Chondrocyte (in vitro differentiated cells): ENCODE measurements at places on chromosomes 6 and 20.

DNA sequence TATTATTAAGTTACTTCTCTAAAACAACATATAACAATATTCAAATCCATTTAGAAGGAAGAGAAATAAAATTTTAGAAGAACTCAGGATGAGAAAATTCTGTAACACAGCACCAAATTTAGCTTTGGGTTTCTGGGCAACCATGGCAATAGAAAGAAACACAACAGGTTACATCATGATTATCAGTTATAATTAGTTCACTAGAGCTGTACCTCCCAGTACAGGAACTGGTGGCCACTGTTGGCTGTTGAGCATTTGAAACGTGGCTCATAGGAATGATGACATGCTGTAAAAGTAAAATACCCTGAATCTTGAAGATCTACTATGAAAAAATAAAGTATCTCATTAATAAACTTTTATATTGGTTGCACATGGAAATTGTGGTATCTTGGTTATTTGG, 23.7 kb upstream of the MAP3K4 start:
- H3K27ac ChIP-seq = no peak overlapping the region
- no peaks in the 10 kb centered on the region for H3K36me3 ChIP-seq
- H3K4me3 ChIP-seq = no peak overlapping the region
- no peaks in the 10 kb centered on the region for H3K27me3 ChIP-seq
- peaks cover 13% of the 10 kb centered on the region for H3K4me1 ChIP-seq

DNA sequence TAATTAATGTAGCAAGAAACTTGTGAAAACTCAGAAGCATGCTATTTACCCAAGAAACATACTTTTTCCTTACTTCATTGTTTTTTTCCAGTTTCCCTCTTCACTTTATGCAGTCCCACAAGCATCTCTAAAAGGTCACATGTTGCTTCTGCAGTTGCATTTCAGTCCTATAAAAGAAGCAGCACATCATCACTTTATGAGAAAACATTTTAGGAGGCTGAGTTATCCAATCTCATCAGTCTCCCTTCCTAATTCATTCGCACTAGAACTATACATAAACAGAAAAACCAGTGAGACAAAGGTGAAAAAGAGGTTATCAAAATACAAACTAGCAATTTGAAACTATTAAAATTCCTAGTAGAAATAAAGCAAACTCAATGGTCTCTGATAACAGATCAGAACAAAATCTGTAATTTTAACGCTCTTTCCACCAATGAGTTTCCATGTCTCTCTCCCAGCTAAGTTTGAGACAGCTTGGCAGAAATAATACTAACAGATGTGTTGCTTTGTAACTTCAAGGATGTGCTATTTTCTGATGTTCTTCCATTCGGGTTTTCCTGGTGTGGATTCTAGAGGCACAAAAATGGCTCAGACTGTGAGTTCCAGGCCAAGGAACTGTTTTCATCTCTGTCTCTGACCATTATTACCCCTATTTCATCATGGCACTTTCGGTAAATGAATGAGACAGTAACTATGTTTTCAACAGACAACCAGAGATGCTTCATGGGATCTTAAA, 48.4 kb downstream of the ZHX3 start:
- no peak overlapping the region for H3K4me3 ChIP-seq
- DNase-seq = no peak
- no peak overlapping the region for H3K27ac ChIP-seq
- peaks cover 24% of the 10 kb centered on the region for H3K4me1 ChIP-seq

DNA sequence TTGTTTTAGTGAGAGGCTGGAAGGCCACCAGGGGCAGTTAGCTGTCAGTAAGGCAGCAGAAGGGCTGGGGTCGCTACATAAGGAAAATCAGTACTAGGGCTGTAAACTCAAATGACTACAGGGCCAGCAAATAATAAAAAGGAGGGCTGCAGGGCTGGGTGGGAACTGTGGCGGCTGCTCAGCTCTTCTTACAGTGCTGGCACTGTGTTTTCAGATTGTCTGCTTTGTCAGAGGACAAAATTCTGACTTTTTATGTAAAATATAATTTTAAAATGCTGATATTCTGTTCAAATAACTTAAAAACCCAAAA, 23.2 kb downstream of the HLA-A start:
- no peak for DNase-seq
- H3K36me3 ChIP-seq = no peaks in the 10 kb centered on the region
- H3K4me1 ChIP-seq = peaks cover 42% of the 10 kb centered on the region
- peak overlapping the region; percentile 72 for H3K4me3 ChIP-seq

DNA sequence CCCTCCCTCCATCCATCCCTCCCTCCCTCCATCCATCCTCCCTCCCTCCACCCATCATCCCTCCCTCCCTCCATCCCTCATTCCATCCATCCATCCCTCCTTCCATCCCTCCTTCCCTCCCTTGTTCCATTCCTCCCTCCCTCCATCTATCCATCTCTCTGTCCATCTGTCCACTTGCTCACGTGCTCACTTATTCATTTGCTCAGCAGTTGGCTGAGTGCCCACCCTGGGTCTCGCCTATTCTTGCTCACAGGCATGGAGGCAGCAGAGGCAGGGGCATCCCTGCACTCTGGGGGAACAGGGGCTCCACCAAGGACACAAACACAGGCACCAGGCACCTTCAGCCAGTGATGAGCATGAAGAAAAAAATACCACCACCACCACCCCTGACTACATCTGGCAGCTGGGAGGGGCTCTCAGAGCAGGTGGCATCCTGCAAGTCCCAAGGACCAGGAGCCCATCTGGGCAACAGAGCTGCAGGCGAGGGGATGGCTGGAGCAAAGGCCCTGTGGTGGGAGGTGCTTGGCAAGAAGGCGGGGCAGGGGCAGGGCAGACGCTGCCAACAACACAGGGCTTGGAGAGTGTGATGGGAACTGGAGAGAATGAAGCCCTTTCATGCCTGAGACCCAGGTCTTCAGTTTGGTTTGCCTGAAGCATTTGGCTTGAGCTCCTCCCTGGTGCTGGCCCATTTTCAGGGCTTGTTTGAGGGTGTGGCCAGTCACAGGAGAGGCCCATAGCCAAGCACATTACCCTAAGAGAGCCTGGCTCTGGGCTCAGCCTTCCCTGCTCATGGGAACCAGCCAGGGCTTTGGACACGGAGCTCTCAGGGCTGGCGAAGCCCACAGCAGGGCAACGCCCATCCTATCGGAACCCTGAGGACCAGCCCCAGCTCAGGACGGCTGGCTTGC, 40.2 kb upstream of the MRGBP start:
- H3K27ac ChIP-seq = no peak overlapping the region
- peaks cover 25% of the 10 kb centered on the region for H3K27me3 ChIP-seq
- H3K4me3 ChIP-seq = no peak overlapping the region
- DNase-seq = peak; percentile 68
- peaks cover 2% of the 10 kb centered on the region for H3K36me3 ChIP-seq

GRCh38 chr6:155861821-155862220, 406.2 kb upstream of the NOX3 start:
- H3K36me3 ChIP-seq = no peaks in the 10 kb centered on the region
- peaks cover 10% of the 10 kb centered on the region for H3K27me3 ChIP-seq
- H3K4me1 ChIP-seq = no peaks in the 10 kb centered on the region
- DNase-seq = no peak
- H3K4me3 ChIP-seq = no peak overlapping the region
